ENCODE measurements at places on chromosomes 11 and 22.

DNA sequence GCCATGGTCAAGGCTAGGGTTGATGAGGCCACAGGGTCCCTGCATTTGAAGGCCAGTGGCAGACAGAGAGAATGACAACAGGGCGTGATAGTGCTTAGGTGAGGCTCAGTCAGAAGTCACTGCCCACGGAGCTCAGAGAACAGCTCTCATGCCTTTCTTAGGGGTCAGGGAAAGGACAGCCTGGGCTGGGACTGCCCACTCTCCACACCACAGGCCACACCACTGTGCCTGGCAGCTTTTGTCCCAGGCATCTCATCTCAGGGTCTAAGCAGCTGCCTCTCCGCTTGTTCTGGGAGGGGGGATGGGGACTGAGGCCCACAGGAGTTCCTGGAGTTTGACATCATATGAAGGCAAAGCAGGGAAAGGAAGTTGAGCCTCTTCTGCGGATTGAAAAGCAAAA is 150.2 kb upstream of the B3GAT1 start:
- no peak for DNase-seq

GRCh38 chr11:28842716-28843115 is 734.5 kb downstream of the METTL15 start:
- no peak for DNase-seq

- DNase-seq, result no peak
These were observed 84.6 kb upstream of the NAV2 start for GRCh38 chr11:19628018-19628417.

DNA sequence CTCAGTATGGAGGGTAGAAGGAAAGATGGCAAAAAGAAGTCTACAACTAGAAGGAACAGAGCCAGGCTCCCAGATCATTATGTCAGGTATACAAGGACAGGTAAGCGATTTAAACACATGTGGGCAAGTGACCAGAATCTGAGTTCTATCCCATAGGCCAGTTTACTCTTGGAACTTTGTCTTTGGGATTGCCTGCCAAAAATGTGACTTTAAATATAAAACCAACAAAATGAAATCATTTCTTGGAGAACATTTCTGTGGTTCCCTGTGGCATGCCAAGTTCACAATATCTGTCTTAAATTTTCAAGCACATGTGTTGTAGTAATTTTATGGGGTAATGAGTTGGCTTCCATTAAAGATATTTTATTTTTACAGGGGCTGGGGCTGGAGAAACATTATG is 141.0 kb downstream of the SLC17A6 start:
- DNase-seq, result no peak

DNA sequence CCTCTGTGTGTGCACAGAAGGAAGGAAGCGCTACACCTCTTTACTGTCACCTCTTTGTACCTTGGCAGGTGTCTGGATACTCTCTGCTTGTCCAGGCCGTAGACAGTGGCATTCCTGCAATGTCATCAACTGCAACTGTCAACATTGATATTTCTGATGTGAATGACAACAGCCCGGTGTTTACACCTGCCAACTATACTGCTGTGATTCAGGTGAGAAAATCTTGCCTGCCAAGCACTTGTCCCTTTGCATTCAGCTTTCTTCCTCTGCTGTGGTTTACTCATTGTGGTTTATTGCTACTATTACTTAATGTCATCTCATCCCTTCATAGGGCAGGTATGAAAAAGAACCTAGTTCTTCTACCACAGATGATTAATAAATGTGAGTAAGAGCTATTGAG is 131.9 kb upstream of the MTNR1B start:
- DNase-seq, result no peak

GRCh38 chr11:73404048-73404447 is 27.8 kb downstream of the RELT start:
- DNase-seq, result no peak

- no peak for DNase-seq
These were observed 68.5 kb downstream of the ARFGAP2 start for GRCh38 chr11:47108214-47108613.

- DNase-seq, result no peak
These were observed 4.6 kb downstream of the ETS1 start for GRCh38 chr11:128582496-128583366.

GRCh38 chr22:24822471-24822870 is 16.5 kb downstream of the SGSM1 start:
- no peak for DNase-seq

DNA sequence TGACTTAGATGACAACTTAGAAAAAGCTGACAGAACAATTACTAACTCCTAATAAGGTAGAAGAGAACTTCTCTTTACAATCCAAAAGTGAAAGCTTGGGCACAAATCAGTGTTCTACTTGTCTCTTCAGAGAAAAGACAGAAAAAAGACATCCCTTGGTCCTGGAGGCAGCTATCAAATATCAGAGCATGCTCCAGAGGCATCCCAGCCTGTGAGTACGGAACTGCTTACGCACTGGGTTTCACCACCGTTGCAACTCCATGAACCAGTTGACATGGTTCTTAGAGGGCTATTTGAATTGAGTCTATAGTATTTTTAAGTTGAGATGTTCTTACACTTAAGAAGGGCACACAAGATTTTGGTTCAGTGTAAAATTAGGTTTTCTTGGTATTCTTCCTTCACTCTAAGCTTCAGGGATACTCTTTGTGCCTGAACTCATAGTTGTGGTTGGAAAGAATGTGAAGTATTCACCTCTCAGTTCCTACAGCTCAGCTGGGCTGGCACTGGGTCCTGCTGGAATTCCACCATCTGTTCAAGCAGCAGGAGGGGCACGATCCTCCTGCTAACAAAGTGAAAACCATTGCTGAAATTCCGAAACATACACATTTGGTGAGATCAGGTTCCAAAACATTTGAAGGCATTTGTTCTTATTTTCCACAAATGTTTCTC is 6.3 kb downstream of the AKIP1 start:
- no peak for DNase-seq

- DNase-seq, result no peak
These were observed 21.2 kb upstream of the FEZ1 start for GRCh38 chr11:125517116-125517770.

DNA sequence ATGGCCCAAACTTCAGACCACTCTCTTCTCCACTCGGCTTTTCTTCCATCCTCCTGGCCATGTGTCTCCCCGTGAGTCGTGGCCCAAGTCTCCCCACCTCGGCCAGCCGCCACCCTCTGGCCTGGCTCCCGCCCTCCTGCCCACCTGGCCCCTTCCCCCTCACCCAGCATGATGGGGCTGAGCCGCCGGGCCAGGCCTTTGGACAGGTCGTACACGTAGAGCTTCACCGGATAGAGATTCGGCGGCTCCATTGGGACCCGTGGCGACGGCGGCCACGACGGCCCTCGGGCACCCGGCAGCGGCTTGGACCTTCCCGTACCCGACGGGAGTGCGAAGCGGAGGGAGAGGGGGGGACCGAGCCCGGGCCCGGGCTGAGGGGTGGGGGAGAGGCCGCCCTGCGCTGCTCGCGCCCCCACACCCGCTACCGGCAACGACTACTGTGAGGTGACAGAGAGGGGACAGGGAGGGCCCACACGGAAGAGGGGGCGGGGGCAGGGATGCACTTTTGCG is at the start of gene DESI1:
DESI1 (minus strand) TSS at position 455 of the 510 bp plus-strand sequence; CDS start at position 251, 204 bp downstream.
- DNase-seq, result no peak

DNA sequence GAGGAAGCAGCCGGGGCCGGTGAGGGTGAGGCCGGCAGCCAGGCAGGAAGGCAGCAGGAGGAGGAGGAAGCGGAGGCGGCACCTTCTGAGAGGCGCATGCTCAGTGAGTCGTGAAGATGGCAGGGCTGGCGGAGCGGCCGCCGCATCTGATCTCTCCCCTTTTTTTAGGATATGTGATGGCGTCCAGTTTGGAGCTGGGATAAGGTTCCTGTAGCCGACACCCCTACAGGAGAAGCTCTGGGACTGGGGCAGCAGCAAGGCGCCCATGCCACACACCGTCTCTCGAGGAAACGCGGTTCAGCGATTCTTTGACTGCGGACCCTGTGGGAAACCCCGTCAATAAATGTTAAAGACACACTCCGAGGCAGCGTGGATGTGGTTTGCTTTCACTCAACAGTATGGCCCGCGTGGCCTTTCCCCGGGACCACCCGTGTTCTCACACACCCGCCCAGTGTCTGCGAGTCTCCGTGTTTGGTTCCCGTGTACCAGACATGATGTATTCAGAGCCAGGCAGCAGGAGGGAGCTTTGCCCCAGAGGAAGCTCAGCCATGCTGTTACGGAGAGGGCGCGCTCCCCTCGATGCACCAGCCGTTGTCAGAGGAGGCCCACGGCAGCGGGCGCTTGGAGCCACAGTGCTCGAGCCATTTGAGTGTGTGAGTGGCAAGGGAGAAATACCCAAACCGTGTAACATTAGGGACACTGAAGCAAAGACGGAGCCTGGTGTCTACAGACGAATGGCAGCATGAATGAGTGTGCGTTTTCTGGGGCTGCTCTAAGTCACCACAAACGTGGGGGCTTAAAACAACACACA is 27.7 kb upstream of the PARVB start:
- peak; percentile 69 for DNase-seq

DNA sequence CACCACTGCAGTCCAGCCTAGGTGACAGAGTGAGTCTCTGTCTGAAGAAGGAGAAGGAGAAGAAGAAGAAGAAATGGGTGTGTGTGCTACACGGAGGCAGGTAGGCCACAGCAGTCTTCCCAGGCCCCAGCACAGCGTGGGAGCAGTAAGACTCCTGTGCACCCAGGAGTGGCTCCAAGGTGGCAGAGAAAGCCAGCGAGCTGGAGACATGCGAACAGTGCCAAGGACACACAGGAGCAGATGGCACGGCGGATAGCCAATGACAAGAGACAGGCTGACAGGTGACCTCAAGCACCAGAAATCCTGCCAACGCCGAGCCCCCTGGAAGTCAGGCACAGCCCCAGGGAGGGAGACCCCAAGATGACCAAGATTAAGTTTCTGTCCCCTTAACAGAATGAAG is 9.0 kb upstream of the SCGB1A1 start:
- no peak for DNase-seq

DNA sequence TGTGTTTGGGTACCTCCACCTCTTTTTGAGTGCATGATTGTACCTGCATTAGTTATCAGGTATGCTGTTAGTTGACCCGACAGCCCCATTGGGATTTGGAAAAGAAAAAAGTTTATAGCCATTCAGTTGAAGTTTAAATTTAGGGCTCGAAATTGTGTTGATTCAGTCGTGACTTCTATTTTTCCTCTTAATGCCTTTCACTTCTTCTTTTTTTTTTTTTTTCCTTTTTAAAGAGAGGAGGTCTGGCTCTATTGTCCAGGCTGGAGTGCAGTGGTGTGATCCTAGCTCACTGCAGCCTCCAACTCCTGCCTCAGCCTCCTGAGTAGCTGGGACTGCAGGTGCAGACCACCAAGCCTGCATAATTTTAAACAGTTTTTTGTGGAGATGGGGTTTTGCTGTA is 2.3 kb downstream of the STT3A start:
- no peak for DNase-seq

DNA sequence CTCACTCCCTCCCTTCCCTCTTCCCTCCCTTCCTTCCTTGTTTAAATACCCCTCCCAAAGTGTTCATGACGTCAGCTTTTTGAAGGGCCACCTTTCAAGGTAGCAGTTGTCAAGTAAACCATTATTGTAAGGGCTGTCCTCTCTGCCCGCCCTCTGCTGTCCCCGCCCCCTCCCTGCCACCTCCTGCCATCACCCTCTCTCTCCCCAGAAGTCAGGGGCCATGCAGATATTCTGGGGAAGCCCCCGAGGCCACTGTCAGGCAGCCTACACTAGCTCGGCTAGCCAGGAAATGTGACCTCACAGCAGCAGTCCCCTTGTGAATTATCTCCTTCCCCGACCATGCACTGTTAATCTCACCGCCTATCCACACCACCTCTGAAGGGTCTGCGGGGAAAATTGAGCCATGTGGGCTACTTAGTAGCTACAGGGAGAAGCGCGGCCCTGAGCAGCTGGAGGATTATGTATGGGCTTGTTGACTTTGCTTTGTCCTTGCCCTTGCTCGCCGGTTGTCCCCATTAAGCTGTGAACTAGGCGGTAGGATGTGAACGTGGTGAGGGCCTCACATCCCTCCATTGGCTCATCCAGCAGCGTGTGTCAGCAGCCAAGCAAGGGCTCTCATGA is 42.1 kb upstream of the ATXN10 start:
- DNase-seq, result no peak

DNA sequence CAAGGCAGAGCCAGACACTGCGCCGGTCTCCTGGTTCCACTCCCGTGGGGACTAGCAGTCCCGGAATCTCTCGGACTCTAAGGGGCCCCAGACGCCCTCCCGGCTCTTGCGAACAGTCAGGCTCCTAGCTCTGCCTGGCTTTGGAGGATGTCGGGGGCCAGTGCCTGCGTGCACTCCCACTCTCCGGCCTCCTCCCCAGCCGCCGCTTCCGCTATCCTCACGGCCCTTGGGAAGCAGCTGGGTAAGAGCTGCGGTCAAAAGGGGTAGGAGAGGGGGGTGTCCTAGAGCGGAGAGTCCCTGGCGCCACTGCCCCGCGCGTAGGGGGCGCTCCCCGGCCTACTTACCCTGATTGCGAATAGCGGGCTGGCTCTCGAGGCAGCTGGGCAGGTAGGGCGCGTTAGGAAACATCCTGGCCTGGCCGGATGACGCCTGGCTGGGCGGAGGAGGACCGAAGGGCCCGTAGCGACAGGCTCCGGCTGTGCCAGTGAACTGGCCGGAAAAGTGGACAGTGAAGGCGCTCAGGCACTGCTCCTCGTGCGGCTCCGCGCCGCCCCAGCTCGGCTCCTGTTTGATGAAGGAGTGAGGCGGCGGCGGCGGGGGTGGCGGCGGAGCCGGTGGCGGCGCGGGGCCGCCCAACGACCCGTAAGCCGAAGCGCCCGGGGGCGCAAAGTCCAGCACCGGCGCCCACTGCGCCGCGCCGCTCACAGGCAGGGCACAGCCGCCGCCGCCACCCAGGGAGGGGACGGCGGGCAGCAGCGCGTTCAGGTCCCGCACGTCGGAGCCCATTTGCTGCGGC is 785 bp downstream of the WT1 start:
- DNase-seq, result peak; percentile 43

DNA sequence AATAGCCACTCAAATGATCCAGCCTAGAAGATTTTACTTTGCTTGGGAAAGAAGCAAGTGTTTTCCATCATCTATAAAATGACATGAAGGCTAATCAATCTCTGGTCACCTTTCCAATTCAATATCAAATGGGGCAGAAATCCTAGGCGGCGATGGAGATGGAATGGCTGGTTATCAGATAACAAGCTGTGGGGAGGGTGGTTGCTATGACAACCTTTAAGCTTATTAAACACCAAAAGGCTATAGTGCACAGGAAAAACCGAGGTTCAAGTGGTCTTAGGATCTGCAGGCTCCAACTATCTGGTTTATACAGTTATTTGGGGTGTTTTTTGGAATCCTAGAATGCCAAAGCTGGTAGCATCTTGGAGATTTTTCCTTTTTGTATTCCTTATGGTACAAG is 13.9 kb upstream of the BSX start:
- no peak for DNase-seq

Data from activated naive CD8-positive, alpha-beta T cell treated with anti-CD3 and anti-CD28 coated beads, Interleukin-2, amount 10 ng/mL, durations not matched to agents 7 days and 5 days (primary cell).